Stimulated activated CD8-positive, alpha-beta memory T cell treated with anti-CD3 and anti-CD28 coated beads, Interleukin-2, amount 100 ng/mL, for 1 hour (primary cell): ENCODE measurements at places on chromosomes 7 and 10.

DNA sequence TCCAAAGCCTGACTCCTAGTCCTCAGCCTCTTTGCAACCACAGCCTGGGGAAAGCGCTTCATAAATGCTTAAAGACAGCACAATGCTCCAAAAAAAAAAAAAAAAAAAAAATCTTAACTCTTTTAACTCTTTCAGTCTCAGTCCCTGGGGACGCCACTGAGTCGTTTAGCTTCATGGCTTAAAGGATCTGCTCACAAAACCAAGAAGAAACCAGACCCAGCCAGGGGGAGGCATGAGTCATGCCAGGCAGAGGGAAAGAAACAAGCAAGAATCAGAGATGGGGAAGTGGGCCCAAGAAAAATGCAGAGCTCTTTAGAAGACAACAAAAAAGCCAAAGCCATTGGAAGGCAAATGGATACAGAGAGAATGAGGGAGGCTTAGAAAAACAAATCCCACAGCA is 32.5 kb upstream of the DOCK1 start:
- no peak for DNase-seq

DNA sequence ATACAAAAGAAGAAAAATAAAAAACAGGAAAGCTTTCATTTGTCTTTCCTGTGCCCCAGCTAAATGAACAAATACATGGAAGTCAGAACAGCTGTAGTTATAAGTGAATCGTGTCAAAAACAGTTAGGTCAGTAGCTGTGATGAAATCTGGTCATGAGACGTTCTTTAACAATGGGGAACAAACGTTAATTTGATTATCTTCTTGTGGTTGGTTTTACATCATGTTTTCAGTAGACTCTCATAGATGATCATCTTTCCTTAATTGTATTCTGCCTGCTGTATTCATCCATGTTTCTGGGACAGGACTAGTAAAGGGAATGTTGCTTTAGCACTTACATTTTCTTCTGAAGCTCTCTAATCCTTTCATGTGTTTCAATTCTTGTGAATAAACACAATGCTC is 97.0 kb downstream of the PCLO start:
- DNase-seq, result no peak

DNA sequence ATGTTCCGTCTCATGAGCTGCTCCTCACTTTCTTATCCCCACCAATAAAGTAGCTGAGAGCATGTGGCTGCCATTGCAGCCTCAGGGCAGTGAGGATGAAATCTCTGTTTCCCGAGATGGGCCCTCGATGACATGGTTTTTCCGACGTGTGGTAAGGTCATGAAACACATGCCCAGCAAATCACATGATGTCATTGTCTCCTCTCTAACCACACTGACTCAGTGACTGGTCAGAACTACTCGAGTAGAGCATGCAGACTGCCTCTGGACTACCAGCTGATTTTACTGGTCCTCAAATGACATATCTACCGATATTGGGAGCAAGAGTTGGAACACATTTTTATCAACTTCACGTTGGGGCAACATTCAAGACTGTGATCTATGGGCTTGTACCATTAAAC is 786.1 kb downstream of the CNTNAP2 start:
- no peak for DNase-seq

- no peak for DNase-seq
Observed at GRCh38 chr7:1158203-1159126, 1.5 kb downstream of the ZFAND2A start.

DNA sequence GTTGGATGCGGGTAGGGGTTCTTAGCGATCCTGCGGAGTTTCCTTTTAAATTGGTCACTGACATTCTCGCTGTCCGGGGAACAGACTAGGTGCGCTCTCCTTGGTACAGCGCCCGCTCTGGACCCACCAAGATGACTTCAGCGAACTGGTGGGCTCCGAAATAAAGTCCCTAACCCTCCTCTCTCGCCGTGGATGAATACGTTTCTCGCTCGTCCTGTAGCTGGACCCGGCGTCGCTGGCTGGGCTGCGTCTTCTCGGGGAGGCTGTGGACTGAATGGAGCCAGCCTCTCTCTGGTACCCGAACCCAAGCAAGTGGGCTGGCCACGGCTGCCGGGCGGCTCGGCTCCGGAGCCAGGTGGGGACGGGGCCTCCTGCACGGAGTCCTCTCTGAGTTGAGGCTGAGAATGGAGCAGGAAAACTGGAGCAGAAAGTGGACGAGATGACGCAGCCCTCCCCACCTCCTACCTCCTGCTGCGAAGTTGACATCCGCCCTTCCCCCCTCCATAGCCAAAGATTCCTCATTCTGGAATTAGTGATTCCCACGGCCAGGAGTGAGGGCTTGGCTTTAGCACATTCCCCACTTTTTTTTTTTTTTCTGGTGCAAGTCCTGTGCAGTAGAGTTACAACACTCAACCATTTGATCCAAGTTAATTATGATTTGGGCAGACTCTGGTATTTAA is 1.5 kb downstream of the UNC5B start:
- DNase-seq, result no peak

DNA sequence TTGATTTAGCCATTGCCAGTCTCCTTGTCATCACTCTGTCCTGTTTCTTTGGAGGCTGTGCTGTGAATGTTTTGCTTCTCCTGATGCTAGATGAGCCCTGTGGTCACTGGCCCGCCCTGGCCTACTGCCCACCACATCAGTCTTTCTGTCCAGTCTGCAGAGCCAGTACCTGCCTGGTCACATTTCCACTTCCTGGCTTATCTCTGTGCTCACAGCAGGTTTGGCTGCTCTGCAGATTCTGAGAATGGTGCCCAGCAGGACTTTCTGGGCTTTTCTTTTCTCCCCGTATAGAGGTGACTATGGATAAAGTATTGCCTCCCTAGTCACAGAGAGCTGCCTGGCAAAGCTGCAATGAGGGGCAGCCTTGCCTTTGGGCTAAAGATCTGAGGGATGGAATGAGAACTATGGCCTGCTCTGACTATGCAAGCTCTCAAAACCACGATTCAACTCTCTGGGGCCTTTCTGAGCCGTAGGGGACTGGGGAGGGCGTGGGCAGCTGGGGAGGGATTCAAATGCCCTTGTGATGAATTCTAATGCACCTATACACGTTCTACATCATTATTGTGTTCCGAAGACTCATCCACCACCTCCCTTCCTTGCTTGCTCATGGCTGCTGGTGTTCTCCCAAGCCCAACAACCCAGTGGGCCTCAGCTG is 410.4 kb upstream of the NPVF start:
- no peak for DNase-seq

DNA sequence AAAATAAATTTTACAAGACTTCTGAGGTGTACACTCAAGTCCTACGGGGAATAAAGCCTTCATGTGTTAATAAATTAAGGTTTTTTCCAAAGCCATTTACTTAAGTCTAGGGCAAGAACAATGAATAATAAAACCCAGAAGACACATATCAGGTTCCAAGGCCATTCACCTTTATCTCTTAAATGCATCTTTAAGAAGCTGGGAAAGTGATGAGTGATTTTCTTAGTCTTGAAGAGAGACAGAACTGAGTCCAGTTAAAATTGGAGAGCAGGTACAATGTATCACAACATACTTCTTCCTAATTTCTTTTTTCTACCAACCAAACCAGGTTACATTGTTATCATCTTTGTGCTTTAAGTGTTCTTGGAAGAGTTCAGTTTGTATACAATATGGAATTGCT is 189.5 kb downstream of the RAPGEF5 start:
- DNase-seq, result no peak

DNA sequence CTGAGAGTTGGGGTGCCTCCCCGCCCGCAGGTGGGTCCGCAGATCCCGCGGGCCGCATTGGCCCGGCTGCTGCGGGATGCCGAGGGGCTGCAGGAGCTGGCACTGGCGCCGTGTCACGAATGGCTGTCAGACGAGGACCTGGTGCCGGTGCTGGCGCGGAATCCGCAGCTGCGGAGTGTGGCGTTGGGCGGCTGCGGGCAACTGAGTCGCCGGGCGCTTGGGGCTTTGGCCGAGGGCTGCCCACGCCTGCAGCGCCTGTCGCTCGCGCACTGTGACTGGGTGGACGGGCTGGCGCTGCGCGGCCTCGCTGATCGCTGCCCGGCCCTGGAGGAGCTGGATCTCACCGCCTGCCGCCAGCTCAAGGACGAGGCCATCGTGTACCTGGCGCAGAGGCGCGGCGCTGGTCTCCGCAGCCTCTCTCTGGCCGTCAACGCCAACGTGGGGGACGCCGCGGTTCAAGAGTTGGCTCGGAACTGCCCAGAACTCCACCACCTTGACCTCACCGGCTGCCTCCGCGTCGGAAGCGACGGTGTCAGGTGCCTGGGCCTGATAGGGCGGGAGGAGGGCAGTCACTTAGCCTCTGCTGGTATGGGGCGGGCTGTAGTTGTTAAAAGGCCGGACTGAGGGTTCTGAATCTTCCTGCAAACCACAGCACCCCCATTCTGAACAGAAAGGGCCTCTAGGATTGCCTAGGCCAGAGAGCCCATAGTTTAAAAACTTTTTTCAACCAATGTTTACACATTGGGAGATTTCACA is 1.3 kb downstream of the FBXL15 start:
- no peak for DNase-seq
